Fibroblast of mammary gland (primary cell): ENCODE measurements at places on chromosomes 1 and 21.

- DNase-seq, result peak; percentile 95
Measured at GRCh38 chr1:9561429-9561828, 22.2 kb downstream of the SLC25A33 start.

- no peak for DNase-seq
Measured at GRCh38 chr21:21019681-21020080, 21.5 kb downstream of the NCAM2 start.

DNA sequence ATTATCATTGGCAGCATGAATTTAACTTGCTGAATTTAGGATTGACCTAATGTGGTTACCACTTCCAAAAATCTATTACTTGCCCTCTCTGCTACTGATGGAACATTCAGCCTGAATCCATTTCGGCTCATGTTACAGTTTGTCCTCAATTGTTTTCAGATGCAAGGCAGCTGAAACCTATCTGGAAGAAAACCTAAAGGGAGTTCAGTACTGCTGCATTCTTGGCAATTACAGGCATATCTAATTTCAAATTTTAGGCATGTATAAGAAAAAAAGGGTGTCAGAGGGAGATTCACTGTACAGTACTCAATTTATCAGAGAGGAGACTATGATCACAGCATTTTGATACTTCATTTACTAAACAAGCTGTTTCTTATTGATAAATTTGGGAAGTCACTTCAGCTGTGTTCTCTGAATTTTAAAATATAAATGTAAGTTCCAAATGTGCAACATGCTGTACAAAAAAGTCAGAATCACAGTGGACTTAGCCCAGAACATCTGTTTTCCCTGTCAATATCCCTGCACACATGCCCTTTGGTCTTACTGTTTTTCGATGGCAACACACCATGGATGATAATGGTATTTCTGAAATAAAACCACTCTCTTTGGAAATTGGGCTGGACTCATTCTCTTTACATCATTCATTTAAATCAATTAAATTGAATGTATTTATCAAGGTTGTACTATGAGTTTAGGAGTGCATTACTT lies 651.6 kb upstream of the ADGRL4 start:
- DNase-seq, result peak; percentile 28

- no peak for DNase-seq
Measured at GRCh38 chr1:226226601-226227000, 3.1 kb downstream of the MIXL1 start.

- no peak for DNase-seq
Measured at GRCh38 chr1:113742515-113742914, 16.8 kb downstream of the PHTF1 start.

DNA sequence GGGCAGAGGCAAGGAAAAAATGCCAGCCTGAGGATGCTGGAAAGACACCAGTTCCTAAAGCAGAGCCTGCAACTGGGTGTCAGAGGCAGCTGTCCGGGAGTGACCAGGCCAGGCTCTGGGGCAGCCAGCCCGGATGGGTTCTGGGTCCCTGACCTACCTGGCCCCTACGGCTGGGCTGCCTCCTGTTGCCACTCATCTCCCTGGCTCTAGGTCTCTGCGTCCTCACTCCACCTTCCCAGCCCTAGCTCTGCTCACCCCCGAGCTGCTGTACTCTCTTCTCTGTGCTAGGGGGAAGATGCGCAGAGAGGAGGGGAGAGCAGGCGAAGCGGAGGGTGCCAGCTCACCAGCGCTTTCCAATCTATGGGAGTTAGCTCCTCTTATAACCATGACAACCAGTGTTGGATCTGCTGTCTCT lies 9.0 kb downstream of the ARHGEF2 start:
- no peak for DNase-seq

DNA sequence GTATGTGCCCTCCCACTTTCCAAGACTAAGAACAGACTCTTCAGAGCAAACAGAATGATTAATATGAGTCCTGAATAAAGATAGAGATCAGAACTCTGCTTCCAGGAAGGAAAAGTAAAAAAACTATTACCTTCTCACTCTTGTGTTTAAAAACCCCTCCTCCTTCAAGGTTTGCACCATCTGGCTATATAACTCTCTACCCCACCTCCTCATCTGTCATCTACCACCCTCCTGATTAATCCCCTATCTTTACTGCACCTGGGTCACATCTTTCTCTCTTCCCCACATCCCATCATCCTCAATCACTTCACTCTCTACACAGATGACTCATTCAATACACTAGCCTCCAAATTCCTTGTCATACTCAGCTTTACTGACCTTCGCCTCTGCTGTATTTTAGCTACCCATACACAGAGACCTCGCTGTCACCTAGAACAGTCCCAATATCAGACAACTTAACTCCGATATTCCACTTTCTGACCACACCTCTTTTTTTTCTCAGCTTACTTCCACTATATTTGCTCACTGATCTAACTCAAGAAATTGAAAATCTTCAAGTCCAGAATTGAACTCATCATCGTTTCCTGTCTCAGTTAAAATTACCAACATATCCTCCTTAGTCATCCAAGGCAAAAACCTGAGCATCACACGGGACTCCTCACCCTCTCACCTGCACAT lies 3.7 kb downstream of the SCMH1 start:
- DNase-seq, result peak; percentile 43

DNA sequence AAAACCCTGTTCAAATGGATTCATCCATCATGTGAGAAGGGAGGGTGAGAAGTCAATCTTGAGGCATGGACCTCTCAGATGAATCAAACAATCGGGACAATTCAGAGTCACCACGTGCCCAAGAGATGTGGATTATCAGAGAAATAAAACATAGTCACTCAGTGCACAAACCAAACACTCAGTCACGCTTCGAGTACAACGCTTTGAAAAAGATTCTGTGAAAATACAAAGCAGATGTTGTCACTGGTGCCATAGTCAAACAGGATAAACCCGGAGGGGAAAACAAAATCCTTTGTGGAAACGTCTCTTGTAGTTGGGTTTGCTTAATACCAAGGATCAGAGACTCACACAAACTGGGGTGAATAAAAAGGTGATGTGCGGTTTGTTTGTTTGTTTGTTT lies 188.4 kb downstream of the RRAGC start:
- DNase-seq, result no peak
